Activated naive CD4-positive, alpha-beta T cell treated with anti-CD3 and anti-CD28 coated beads for 36 hours (primary cell): ENCODE measurements at places on chromosomes 4 and X. TPM values are rescaled to one million over a fixed set of nuclear protein-coding genes. Genes with fewer than 3 reads are reported as not detected.

DNA sequence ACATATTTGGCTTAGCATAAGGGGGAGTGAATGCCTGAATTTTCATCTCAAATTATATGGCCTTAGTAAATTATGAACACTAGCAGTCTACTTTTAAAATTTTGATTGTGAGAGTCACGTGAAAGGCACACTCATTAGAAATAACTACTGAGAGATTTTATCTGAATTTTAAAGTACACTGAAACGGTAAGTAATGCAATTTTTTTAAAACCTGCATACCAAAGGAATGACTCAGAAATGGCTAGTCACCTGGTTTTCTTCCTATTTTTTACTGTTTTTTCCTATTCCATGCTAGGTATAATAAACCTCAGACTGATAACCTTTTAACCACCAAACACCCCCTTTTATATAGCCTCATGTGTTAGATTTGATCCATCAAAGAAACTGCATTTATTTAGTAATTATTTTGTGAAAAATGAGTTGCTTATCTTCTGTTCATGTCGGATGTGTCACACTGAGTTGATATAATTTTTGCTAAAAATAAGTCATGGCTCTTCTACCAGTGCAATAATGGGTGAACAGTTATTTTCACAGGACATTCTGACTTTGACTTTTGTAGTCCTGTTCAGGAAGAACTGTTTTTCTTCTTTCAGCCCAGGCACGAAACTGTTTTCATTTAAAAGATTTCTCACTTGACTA lies 40.4 kb downstream of the CPEB2 start:
- DNase-seq: no peak

DNA sequence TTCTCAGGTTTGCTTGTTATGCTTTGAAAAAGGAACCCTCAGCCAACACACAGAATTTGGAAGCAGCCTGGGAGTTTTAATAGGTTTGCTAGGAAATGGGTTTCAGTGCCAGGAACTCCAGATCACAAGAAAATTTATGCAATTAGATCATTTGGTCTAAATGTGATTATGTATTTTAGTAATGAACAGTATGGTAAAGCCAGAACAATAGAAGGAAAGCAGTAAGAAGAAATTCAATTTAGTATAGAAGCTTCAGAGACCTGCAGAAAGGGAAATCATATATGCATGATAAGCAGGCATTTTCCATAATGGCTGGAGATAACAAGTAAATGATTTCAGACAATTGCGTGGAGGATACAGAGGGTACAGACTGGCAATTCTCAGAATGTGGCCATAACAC lies 184.7 kb downstream of the KCNIP4 start:
- no peak for DNase-seq

DNA sequence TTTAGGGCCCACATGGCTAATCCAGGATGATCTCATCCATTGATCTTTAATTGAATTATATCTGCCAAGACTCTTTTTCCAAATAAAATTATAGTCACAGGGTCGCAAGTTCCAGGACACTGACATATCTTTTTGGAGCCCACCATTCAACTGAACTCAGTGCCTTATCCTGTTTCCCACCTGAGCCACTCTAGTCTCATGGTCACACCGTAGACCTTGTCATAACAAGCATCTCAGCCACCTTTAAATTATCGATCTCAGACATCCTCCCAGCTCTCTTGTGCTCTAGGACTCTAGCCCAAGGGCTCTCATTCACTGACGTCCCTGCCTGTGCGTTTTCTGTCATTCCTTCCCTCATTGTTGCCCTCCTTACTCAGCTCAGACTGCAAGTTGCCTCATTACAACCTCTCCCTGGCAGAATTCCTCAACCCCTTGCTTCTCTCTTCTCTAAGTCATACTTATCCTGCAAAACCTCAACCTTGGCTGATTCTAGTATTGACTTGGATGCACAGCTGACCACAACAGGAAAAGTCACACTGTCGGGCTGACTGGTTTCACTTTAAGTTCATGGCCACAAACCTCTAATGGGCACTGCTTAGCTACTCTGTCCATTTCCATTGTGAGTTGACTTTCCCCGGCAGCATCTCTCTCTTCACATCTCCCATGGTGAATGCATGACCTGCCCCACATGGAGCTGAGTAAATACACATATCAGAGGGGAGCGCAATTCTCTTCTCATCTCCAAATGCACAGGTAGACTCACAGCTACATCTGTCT lies 91.0 kb upstream of the TRIM2 start:
- peak; percentile 41 for DNase-seq

GRCh38 chr4:183635741-183636140 lies 23.2 kb downstream of the RWDD4 start:
- DNase-seq: no peak

DNA sequence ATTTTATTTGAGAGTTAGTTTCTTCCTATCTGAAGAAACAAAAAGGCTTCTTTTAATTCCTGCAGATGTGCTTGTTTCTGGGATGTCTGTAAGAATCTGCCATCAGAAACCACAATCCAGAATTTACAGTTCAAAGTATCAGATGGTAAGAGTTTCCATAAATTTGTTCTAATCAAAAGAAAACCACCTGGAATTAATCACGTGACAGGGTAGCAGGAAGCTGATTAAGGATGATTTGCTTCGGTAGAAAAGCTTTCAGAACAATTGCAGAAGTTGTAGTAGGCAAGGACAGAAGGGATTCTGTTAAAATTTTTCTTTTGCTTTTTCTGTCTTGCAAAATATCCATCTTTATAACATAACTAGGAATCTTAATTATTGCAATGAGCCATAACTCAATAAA lies 1975.1 kb upstream of the AGA start:
- DNase-seq: no peak

- no peak for DNase-seq
Measured at GRCh38 chr4:163284304-163284703, 48.1 kb downstream of the NPY1R start.

XAGE2 gene
- total RNA-seq: not detected

ZNF630 gene
- total RNA-seq: 1.3 TPM
